Stimulated activated CD8-positive, alpha-beta memory T cell treated with anti-CD3 and anti-CD28 coated beads, Interleukin-2, amount 100 ng/mL, for 1 hour (primary cell): ENCODE measurements at places on chromosomes 13 and 19.
A peak's percentile ranks its signal among the peaks of the same experiment; 100 is the strongest.

DNA sequence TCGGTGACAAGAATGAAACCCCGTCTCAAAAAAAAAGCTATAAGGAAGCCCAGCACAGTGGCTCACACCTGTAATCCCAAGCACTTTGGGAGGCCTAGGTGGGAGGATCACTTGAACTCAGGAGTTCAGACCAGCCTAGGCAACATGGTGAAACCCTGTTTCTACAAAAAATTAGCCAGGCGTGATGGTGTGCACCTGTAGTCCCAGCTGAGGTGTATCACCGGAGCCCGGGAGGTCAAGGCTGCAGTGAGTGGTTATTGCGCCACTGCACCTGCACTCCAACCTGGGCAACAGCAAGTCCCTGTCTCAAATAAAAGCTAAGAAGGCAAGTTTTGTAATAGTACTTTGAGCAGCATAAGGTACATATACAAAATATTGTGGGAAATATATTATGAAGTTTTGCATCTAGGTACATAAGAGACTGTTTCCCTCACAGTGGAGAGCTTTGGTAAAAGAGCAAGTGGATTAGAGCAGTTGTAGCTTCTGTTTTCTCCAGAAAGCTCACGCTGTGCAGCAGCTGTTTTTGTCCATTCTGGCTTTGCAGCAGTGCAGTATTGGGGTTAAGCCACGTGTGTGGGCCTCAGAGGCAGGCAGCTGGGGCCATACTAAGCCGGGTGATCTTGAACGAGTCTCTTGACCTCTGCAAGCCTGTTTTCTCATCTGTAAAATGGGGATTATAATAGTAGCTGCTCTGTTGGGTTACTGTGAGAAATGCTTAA lies 35.4 kb downstream of the ARHGAP35 start:
- DNase-seq, result no peak

- DNase-seq, result no peak
Measured at GRCh38 chr13:38519229-38519911, 167.5 kb upstream of the FREM2 start.

DNA sequence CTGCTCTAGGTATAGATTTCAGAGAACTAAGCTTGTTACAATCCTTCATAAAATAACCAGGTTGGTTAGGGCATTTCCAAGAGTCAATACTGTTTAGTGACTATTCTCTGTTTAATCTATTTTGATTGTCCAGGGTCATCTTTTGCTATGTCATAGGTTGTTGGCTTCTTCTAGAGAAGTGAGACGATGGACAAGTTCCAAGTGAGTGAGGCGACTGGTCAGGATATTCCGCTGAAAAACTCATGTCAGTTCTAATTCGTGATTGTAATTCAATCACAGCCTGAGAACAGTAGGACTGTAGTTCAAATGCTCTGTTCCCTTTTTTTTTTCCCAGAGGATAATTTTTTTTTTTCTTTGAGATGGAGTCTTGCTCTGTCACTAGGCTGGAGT lies 15.8 kb upstream of the ALOX5AP start:
- DNase-seq, result no peak

DNA sequence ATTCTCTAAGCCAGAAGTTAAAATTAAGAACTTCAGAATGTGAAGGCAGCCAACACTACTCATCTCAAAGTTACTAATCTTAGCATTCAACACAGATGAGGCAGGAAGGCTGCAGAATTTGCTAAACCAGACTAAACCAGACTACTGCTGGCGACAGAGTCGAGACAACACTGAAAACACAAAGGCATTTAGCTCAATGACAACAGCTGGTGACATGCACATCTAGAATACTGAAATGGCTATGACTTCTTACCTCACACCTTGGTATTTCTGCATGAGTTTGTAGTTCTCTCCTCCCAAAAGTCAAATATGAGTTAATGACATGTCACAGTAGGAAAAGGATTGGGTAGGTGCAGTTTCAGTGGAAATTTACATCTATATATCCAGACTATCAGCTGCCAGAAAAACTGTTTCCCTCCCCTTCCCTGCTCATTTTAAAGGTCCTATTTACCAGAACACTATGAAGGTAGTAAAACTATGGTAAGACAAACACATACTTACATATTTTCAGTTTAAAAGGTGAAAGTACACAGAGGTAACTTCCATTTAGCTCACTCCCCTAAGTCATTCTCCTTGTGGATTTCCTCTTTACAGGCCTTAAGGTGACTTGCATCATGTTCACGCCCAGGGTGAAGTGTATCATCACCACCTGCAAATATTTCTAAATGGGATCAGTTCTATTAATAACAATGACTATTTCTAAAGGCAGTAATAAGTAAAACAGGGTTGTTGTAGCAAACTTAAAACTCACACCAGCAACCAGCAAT lies 21.4 kb downstream of the FOXO1 start:
- no peak for DNase-seq

GRCh38 chr19:19944583-19944880 lies 43.8 kb downstream of the ZNF93 start:
- no peak for DNase-seq

DNA sequence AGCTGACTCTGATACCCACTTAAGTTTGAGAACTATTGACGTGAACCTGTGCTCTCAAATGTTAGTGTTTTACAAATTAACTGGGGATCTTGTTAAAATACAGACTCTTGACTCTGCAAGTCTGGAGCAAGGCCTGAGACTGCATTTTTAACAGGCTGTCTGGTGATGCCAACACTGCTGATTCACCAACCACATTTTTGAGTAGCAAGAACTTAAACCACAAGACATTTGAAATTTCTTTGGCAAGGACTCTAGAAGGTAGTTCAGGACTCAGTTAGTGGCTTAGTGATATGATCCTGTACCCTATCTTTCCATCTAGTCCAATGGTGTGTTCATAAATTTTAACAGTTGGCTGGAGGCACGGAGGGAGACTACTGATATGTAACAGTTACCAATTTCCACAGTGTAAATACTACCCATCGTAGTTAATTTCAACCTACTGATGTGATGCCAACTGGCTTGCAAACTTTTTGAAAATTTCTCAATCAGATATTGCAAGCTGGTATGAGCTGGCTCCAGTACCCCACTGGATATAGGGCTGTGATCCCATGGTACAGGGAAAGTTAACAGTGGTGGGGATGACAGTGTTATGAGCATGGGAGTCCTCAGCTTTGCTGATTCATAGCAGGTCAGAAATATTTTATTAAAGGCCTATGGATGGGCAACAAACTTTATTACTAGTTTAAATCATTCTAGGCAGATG lies 255.1 kb downstream of the TBC1D4 start:
- no peak for DNase-seq

GRCh38 chr13:99028890-99029289 lies 51.0 kb upstream of the DOCK9 start:
- peak; percentile 22 for DNase-seq

DNA sequence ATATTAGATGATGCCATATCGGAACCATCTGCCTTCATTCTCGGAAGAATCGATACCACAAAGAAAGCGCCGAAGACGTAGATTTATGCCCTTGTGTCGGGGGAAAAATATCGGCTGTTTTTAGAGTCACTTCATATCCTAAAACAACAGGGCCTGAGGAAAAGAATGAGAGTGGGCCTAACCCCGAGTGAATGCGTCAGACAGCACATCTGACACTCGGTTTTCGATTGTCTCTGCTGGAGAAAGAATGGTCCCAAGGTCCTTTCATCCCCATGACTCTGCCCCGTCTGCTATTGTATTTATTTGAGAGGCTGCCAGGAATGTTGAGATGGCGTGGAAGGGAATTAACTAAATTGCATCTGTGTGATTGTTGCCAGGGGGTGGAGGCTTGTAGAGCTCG lies 46.1 kb downstream of the CHST8 start:
- DNase-seq, result no peak

DNA sequence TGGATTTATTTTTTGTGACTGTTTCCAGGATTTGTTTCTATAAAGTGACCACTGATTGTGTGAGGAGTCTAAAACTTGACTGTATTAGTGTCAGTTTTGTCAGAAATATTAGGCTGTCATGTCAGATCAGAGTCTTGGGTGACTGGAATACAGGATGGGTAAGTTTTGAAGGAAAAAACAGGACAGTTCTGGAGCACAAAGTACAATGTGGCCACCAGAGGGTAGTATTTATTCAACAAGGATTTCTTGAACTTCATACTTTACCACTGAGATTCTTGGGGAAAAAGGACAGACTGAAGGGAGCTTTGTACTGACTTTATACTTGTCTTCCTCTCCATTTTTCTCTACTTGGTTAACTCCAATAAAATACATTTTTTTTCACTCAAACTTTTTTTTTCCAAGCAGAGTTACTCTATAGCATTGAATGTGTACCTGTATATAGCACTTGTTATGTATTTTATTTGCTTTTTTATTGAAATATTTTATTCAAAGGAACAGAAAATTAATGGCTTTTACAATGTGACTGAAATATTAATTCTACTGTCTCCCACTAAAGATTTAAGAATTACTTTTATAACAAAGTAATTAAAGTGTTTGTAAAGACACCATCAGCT lies 51.1 kb downstream of the LMO7 start:
- DNase-seq, result no peak

DNA sequence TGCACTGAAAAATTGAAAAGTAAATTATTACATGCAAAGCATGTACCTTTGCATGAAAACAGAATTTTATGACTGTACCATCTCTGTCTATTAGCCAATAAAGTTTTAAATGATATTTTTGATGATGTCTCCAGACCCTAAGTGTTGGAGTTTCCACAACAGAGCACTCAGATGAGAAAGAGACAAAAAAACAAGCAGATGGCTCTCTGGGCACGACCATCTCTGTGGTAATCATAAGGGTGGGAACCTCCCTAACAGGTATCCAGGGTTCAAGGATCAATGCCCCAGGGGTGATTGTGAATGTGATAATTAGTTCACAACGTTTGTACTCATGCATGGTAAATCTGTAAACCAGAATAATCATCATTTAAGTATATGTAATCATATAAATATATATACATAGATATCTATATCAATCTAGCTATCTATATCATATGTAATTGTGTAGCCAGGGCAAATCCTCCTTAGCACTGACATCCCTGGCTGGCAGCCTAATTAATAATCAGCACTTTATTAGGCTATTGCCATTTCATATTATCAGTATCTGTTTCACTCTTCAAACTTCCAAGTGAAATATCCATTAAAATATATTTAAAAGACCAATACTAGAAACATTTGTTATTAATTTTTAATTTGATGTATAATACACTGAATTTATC lies 41.2 kb upstream of the FAM124A start:
- no peak for DNase-seq

DNA sequence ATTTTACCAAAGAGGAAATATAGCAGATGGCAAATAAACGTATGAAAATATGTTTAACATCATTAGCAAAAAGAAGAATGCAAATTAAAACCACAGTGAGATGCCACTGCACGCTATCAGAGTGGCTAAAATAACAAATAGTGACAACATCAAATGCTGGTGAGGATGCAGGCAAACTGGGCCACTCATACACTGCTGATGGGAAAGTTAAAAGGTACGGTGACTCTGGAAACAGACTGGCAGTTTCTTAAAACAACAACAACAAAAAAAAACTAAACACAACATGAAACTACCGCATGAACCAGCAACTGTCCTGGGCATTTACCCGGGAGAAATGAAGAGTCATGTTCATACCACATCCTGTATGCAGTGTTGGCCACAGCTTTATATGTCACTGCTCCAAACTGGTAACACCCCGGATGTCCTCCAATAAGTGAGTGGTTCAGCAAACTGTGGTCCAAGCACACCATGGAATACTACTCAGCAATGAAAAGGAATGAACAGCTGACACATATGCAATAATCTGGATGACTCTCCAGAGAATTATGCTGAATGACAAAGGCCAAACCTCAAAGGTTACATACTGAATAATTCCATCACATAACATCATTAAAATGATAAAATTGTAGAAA lies 22.3 kb downstream of the EPS15L1 start:
- no peak for DNase-seq

GRCh38 chr19:13610039-13610691 lies 103.9 kb upstream of the CACNA1A start:
- no peak for DNase-seq

GRCh38 chr19:38172001-38172400 lies 52.0 kb downstream of the DPF1 start:
- no peak for DNase-seq

DNA sequence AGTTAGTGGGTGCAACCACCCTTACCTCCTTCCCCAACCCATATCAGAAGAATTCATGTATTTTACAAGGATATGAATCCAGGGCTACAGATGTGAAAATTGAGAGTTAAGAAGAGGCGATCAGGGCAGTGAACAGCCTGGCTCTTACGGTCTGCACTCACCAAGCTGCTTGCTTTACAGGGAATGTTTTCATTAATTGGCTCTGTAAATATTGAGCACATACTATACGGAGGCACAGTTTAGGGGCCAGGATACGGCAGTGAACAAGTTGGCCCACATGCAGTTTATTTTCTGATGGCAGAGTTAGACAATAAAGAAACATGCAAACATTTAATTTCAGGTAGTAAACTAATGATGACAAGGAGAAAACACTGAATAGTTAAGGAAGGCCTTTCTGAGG lies 6.4 kb downstream of the POLR1D start:
- DNase-seq, result no peak

- DNase-seq, result no peak
Measured at GRCh38 chr13:25503856-25504255, 132.1 kb downstream of the ATP8A2 start.

DNA sequence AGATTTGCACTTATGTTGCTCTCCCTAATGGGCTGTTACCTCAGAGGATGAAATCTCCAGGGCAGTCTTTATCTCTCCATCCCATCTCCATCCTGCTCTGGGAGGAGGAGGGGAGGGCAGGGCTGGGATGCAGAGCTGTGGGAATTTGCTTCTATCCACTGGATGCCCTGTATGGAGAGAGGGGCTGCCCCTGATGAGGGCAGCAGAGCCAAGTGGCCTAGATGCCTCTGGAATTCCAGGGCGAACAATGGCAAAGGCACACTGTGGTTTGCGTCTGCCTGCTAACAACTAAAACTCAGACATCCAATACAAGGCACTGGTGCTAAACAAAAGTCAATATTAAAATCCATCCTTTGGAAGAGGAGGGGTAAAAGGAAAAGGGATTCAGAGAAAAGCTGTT lies 165.1 kb downstream of the COG6 start:
- DNase-seq, result no peak

DNA sequence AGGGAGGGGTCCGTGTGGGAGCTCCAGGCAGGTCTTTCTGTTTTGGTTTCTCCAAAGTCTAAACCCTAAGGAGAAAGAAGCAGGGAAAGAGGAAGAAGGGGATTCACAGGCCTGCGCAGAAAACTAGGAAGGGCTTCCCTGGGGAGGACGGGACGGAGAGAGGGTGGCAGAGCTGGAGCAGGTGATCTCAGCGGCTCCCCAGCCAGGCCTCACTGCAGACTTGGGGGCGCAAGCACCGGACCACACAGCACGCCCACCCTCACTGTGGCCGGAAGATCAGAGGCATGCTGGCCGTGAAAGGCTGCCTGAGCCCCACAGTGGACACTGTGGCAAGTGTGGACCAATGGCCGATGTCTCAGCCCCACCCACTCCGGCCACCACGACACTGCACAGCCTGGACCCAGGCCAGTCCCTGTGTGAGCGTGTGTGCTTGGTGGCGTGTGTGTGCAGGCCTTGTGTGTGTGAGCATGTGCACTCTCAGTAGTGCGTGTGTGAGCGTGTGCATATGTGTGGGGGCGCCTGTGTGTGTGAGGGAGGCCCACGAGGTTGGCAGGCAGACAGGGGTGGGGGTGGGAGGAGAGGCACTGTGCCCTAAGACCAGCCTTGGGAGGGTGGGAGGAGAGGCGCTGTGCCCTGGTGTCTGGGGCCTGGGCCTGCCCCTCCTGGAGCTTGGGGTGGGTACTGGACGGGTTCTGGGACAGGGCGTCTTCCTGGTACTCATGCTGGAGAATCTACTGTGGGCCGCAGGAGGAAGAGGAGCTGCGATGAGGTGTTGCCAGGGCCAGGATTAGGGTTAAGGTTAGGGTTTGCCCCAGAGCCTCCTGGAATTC lies 15.4 kb upstream of the TMEM255B start:
- DNase-seq, result no peak

- no peak for DNase-seq
Measured at GRCh38 chr13:73733706-73734105, 400.5 kb downstream of the KLF12 start.
